ENCODE measurements at places on chromosomes 11 and 22.

DNA sequence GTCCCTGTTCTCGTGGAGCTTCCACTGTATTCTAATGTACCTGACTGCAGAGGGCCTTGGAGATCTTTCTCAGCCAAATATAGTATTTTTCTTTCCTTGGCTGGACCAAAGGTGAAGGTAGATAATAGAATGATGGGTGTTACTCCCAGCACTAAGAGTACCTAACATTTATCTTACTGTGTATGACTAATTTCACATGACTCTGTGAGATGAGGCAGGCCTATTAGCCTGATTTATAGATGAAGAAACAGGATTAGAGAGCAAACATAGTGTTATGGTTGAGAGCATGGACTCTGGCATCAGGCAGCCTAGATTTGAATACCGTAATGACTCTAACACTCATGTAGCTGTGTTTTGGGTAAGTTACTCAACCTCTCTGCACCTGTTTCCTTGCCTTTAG is 2.7 kb downstream of the ACO2 start:
- no peak for DNase-seq

DNA sequence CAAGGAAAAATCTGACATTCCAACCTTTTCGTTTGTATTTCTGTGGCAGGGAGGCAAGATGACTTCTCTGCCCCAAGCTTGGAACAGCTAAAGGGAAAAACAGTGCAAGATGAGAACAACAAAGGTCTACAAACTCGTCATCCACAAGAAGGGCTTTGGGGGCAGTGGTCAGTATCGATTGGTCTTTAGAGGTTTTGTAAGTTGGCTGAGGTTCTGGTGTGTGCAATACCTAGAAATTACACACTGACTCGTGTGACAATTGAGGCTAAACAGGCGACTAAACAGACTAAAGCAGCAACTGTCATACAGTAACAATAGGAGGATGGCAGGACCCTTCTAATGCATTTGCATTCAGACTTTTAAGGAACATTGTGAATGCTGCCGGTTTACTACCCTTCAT is 994 bp downstream of the DEPDC5 start:
- DNase-seq: no peak

DNA sequence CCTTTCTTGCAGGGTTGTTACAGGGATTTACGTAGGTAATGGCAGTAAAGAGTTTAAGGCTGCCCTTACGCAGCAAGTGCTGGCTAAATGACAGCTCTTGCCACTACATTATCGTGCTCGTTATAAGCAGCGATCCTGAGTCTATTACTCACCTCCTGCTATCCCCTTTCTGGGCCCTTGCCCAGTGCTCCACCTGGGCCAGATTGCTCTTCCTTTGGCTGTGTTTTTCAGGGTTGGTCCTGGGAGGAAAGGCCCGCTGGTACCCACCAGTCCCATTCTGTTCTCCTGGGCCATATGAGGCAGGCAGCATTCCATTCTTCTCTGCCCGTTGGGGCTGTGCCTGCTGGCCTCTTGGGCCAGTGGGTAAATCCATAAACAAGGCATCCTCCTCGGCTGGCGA is 87.5 kb downstream of the C11orf58 start:
- no peak for DNase-seq

DNA sequence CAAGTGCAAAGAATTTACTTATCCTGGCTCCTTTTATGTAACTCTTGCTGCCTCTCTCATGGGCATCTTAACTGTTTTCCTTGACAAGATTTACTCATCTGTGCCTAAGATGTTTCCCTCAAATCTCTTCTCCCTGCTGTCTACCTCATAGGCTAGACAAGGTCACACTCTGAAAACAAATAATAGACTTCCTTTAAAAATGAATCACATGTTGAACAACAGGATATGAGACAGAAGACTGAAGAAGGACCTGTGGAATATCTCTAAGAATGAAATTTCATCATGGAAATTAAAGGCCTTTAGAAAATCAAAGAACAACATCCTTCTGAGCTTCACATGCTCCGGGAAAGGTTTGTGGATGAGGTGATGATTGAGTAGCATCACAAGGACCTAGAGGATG is 6.0 kb upstream of the SCGB2A2 start:
- DNase-seq: no peak

- no peak for DNase-seq
Observed at GRCh38 chr11:57630171-57630570, 19.5 kb downstream of the YPEL4 start.

DNA sequence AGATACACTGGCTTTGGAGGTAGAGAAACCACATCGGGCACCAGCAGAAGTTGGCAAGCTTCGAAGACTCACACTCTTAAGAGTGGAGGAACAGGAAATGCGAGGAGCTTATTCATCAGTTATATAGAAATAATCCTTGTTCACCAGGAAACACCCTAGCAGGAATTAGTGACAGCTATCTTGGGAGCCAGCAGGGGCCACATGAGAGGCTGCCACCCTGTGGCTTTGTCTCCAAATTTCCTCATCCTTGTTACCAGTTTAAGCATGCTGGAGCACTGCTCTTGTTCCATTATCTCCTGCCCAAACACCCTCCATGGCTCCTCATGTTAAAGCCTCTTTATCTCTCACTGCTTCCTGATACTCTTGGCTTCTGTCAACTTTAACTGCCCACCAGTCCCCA is 131.0 kb downstream of the PLEKHA7 start:
- no peak for DNase-seq

DNA sequence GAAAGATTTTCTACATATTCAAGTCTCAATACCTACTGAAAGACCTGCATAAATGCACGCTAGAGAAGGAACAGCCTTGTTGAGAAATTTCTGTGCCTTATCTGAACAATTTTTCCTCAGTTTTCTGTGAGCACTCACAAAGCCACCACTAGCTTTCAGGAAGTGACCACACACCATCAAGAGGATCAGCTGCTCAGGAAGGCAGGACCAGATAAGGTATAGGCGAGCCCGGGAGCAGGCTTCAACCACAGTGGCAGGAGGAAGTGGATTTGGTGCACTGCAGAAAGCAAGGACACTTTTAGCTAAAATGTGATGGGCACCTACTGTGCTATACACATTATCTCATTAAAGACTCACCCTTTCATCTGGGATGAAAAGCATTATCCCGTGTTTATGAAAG is 220.8 kb downstream of the RAB38 start:
- no peak for DNase-seq

GRCh38 chr11:134544095-134544815 is 132.2 kb upstream of the B3GAT1 start:
- DNase-seq: no peak

DNA sequence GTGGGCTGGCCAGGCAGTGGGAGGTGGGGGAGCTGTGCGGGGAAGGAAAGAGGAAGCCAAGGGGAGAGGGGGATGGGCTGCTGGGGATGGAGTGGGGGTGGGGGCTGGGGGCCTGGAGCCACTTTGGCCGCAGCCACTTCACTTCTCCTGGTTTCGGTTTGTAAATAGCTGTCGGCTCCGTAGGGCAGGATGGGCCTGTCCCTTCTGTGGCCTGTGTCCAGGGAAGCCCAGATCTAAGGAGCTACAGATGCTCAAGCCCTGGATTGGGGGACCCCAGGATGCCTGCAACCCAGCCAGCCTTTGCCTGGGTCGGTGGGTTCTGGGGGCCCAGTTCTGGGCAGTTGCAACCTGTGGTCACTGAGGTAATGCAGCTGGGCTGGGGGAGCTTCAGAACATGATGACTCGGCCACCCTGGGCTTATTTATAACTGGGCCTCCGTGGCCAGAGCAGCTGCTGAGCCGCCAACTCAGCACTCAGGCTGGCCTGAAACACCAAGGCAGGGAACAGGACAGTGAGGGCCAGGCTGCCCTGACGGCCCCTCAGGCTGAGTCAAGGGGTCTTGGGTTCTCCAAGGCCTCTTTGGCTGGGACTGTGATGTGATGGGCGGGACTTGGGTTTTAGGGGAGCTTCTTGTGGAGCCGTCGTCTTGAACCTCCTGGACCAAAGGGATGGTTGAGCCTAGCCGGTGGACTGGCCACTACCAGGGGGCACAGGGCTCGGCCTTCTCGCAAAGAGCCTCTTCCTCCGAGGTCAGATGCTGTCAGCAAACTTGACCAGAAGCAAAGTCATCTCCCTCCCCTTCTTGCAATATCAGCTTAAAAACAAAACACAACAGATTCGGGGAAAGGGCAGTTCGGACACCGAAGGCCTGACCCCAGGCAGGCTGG is 15.0 kb upstream of the SLC39A13 start:
- no peak for DNase-seq

DNA sequence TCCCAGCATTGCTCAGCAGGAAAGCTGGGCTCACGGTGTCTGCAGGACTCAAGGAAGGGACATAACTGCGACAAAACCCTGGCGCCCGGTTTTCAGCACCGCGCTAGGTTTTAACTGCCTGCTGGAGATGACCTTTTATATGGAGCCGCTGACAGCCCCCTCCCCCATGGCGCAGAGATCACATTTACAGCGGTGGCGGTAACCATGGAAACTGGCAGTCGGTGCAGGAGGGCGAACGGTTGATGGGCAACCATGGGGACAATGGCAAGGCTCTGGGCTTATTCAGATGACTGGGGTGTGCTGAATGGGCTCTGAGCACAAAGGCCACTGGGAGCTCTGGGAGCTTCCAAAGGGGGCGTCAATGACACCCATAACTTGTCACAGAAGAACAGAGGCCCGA is 37.2 kb downstream of the CELSR1 start:
- no peak for DNase-seq

DNA sequence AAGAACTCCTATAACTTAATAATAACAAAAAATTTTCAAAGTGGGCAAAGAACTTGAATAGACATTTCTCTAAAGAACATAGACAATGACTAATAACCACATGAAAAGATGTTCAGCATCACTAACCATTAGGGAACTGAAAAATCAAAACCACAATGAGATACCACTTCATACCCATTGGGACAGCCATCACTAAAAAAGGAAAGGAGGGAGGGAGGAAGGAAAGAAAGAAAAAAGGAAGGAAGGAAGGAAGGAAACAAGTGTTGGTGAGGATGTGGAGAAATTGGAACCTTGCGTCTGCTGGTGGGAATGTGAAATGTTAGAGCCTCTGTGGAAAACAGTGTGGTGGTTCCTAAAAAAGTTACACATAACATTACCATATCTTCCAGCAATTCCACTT is 55.8 kb downstream of the MS4A13 start:
- DNase-seq: no peak

DNA sequence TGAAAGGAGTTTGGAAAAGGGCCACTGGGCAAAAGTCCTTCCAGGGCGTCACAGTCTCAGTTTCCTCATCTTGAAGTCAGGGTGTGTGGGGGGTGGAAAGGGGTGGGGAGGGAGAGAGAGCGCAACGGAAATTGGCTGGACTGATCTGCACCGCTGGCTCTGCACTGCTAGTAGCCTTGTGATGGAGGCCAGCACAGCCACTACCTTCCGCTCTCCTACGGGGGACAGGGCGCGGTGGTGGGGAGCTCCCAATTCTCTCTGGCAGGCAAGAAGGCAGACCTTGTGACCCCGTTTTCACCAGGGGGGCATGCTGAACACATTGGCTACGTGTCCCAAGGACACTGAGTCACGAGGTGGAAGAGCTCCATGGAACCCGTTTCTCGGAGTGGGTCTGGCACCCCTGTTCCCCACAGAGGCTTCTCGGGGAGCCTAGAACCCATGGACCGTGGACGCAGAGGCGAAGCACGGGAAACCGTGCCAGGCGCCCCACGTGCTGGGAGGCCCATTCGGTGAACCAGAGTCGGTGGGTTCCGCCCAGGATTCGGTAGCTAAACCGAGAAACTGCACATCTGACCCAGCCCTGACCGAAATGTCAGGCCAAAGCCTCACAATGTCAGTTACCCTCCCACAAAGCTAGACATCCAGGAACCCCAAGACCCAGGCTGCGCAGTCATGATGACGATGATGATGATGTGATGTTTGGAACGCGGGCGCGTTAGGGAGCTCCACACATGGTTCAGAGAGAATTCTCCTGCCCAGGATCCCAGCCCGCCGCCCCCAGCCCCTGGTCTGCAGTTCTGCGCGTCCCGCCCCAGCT is 28.3 kb upstream of the WNT11 start:
- DNase-seq: no peak

DNA sequence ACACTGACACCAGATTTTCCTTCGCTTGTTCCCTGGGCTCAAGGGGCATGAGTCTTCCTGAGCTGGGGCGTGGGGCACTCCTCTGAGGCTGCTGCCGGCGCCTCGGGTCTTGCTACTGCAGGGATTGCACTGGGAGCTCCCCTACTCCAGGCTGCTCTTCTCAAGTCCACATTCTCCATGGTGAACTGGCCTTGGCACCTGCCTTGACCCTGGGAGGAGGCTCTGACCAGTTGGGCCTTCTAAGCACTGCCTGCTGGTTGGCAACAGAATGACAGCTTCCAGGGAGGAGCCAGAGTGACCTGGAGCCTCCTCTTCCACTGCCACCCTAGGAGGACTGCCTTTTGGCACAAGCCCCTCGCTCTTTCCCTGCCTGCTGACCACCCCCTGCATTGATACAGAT is 9.5 kb downstream of the FREY1 start:
- DNase-seq: no peak

- no peak for DNase-seq
Observed at GRCh38 chr11:1102996-1103395, 28.3 kb downstream of the MUC2 start.

- no peak for DNase-seq
Observed at GRCh38 chr11:95453616-95454171, 222.7 kb upstream of the SESN3 start.

DNA sequence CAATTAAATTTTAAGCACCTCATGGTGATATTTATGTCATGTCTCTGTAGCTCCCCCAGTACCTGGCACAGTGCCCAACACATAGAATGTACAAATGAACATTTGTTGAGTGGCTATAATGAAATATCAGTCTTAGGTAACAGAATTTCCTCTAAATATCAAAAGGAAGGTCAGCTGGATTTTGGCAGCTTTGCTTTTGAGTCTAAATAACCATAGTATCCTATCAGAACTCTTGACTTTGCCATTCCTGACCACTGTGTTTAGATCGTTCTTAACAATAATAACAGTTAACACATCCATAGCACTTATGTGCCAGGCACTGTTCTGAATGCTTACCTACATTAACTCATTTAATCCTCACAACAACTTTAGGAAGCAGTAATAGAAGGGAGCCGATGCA is 26.6 kb downstream of the TMEM123 start:
- DNase-seq: no peak

GRCh38 chr11:93917673-93918072 is 67.3 kb upstream of the VSTM5 start:
- DNase-seq: no peak

DNA sequence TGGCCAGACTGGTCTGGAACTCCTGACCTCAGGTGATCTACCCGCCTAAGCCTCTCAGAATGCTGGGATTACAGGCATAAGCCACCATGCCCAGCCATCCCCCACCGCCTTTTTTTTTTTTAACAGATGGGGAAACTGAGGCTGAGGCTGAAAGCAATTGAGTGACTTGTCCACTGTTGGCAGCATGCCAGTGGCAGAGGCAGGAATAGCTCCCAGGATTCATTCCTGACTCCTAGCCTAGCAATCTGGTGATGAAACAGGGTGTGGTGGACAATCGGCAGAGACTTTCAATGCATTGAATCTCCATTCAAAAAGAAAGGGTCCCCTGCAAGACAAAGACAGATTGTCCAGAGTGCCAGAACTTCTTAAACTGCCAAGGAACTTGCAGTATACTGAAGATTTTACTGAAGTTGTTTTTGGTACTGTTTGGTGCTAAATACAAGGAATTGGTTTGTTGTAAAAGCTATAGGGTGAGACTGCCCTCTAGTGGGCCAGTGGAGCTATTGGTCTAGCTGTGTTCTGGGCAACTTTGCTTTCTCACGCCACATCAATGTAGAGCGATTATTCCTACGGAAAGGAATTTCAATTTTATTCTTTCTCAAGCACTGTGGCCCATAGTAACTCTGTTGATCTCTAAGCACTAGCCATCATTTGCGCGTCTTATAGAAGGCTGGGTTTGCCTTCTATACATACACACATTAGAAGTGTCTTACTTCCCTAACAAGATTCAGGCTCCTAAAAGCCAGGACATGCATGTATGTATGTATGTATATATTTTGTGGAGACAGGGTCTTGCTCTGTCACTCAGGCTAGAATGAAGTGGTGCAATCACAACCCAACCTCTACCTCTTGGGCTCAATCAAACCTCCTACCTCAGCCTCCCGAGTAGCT is 21.0 kb downstream of the C22orf31 start:
- DNase-seq: peak; percentile 35
